ENCODE measurements at places on chromosomes 5 and 9. TPM values are rescaled to one million over a fixed set of nuclear protein-coding genes. Genes with fewer than 3 reads are reported as not detected.

IFNA2 gene
- not detected for total RNA-seq

LCN2 gene
- total RNA-seq, result not detected

DYNC2I2 gene
- 50.4 TPM for total RNA-seq

PSAT1 gene
- total RNA-seq, result 22.0 TPM

SPINK13 gene
- not detected for total RNA-seq

DRD1 gene
- not detected for total RNA-seq

SLC23A1 gene
- not detected for total RNA-seq

TLE4 gene
- total RNA-seq, result 34.8 TPM

PITX1 gene
- total RNA-seq, result not detected

GFRA3 gene
- total RNA-seq, result not detected

KIF20A gene
- 43.3 TPM for total RNA-seq

TRPM3 gene
- not detected for total RNA-seq

CENPP gene
- total RNA-seq, result 2.3 TPM

CAMK2A gene
- not detected for total RNA-seq

ZDHHC11B gene
- not detected for total RNA-seq

Data from bladder microvascular endothelial cell (primary cell).